ENCODE measurements at places on chromosomes 2 and 18.

GRCh38 chr2:22822835-22823234 lies 562.1 kb upstream of the KLHL29 start:
- DNase-seq, result no peak

DNA sequence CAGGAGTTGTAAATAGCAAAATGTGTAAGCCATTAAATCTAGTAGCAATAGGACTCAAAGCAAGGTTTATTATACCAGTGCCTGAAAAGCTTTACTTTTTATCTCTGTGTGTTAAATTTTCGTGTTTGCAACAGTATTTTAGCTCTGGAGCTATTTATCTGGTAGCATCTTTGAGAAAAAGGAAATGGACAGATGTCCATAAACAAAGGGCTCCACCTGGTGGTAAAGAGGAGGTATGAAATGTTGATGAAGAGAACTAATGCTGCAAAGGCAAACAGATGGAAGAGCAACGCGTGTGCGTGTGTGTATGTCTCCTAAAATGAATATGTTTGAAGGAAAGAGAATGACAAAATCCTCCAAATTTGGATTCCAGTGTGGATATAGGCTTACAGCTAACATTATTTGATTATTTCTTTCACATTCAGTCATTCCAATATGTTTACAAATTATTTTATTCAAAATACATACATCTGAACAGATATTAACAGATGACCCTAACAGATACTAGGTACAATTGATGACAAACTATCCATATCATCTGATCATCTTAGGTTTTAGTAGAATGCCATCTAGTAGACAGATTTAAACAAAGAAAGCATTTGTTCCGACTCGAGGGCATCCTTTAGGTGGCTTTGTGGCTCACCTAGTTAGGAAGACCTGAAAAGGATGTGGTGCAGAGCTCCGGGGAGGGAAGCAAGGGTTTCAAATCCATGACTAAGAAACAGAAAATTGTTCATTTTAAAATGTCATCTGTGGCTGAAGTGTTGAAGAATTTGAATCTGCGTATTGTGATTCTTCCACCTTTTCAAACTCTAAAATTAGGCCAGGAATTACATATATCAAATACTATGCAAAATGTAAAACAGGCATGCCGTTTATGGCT lies 383.3 kb downstream of the MTX2 start:
- no peak for DNase-seq

DNA sequence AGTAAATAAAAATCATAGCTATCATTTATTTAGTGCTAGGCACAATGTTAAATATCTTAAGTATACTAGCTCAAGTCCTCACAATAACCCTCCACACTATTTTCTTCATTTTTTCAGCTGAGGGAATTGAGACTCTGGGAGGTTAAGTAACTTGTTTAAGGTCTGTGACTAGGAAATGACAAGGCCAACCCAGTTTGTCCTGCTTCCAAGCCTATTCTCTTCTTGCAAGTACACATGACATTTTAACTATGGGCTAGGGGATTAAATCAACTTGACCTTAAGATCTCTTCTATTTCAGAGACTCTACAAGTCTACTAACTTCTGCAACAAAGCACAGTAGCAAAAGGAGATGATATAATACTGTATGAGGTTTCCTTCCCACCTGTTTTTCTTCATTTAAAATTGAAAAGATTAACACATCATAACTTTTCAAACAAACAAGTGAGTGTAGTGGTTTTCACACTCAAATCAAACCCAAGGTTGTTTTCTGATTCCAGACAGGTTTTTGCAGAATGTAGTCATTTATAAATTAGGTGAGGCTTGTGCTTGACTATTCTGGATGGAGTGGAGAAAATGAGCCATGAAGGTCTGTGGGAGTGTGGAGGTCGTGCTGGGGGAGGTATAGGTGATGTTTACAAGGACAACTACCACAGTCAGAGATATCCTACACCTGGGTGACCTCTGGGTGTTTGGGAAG lies 57.0 kb downstream of the CD28 start:
- DNase-seq, result no peak

- DNase-seq, result no peak
Observed at GRCh38 chr18:4020026-4020425, 435.1 kb downstream of the DLGAP1 start.

GRCh38 chr2:71275939-71276310 lies 49.0 kb upstream of the PAIP2B start:
- DNase-seq, result no peak

DNA sequence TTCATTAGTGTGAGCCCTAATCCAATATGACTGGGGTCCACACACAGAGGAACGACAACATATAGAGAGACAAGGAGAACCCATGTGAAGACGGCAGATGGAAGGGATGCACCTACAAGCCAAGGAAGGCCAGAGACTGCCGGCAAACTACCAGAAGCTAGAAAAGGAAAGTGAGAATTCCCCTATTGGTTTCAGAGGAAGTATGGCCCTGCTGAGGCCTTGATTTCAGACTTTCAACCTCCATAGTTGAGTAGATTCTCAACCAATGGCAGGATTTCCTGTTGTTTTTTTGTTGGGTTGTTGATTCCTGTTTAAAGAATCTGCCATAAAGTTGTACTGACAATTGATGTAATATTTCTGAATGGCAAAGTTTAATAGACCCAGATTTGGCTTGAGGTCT lies 241.5 kb downstream of the SATB2 start:
- no peak for DNase-seq

GRCh38 chr2:174546519-174547506 lies 50.8 kb downstream of the WIPF1 start:
- peak; percentile 13 for DNase-seq

GRCh38 chr18:67926929-67927864 lies 410.7 kb upstream of the DSEL start:
- no peak for DNase-seq

DNA sequence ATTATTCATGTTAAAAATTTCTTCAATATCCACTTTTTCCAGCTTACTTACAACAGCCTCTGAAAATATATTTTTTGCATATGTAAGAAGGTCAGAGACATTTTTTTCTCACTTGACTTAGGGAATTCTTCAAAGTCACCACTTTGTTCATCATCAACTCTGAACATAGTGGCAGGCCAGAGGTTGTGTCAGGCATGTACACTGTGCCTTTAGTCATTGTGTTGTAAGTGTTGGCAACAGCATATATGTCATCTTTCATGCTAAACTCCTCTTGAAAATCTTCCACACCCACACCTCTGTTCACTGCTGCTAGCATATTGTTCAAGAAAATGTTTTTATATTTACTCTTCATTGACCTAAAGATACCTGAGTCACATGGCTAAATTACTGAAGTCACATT lies 52.2 kb upstream of the ACVR1 start:
- DNase-seq, result no peak

- no peak for DNase-seq
Observed at GRCh38 chr2:88580088-88580487, 47.2 kb downstream of the EIF2AK3 start.

DNA sequence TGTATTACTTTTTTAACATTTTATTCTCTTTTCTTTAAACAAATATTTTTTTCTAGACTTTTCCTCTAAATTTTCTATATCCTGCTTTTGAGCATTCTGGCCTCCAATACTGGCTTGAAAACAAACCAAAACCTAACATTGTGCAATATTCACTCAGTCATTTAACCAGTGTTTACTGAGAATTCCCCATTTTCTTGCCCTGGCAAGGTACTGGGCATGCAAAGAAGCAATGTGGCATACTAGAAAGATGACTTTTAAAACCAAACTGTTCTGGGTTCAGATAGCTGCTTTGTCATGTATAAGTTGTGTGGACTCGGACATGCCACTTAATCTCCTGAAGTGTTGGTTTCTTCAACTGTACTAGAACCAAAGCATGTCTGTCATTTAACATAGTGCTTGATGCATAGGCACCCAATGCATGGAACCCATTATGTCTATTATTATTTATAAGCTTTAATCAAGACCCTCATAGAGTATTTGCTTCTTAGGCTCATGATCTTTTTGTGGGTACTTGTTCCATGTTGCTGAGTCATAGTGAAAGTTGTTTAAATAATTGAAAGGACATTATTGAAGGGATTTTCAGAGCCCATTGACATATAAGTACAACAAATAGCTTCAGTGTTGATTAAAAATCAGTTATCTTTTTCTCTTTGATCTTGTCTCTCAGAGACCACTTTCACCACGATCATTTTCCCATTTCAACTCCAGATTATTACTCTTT lies 185.4 kb upstream of the OSR1 start:
- DNase-seq, result no peak

DNA sequence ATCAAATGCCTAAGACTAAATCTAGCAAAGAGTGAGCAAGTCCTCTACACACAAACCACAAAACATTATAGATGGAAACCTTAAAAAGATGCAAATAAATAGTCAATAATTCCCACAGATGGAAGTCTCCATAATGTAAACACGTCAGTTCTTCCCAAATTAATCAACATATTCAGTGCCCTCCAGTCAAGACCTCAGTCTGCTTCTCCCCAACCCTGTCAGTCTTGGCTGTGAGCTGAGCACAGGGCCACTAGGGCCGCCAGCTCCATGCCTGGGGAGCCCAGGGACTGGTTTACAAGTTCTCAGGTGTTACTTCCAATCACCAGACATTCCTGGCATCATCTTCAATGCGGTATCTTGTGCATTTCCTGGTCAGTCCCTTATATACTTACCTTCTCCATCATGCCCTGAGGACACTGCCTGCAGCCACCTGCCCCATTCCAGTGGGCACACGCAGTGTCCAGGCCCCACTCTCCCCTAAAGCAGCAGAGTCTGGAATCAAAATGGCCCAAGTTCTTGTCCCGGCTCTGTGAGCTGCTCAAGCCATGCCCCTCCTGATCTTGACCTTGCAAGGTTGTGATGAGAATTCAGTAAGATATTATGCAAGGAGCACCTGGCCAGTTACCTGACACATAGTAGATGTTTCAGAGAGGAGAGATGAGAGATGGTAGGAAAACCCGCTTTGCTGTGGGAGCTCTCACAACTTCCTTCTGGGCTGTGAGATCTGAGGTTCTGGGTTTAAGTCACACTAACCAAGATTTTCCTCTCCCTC lies 207.9 kb upstream of the RAB6C start:
- no peak for DNase-seq

GRCh38 chr18:35410561-35410960 lies 33.4 kb upstream of the ZNF396 start:
- no peak for DNase-seq
